Right renal pelvis (tissue), 4 donors: ENCODE measurements at places on chromosomes 5 and 9.

DNA sequence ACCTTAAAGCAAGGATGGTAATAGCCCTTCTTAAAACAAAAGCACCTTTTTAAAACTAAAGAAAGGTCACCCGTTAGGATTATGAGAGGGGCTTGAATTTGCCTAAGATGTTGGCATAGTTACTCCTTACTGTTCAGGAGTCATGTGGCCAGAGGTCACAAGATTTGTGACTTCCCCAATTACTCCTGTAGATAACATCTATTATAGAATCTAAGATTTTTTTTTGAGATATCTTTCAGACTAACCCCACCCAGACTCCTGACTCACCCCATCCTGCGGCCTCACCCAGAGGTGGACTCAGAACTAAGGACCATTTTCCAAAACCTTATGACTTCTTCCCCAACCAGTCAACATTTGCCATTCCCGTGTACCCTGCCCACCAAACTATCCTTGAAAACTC is 2.4 kb downstream of the CD180 start:
- DNase-seq, result no peak

DNA sequence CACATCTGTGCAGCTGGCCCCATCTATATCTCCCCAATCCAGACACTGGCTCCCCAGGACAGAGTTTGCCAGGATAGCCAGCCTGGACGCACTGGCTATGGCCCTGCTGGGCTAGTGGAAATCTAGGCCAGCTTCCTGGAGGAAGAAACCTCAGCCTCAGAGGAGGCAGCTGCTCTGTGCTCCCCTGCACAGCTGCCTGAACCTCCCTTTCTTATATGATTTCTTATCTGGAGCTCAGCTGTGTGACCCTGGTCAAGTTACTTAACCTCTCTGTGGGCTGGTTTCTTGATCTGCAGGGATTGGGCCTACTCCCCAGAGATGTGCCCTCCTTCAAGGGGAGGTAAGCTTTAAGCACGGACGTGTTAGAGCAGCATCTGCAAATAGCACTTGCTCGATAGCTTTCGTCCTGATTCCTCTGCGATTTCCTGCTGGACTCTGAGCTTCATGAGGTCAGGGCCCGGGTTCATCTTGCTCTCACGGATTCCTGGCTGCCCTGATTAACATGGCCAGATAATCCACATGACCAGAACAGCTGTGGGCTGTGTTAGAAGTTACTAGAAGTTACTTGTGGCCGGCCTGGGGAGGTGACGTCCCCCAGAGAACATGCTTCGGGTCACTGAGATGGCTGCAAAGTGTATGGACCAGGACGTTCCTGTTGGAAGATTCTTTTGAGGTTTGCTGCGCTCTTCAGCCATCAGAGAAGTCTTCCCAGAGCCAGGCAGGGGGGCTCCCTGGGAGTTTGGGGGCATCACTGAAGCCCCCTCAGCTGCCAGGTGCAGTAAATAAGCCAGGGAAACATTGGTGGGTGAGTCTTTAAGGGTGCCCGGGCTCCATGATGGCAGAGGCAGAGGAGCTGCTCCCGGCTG is 14.5 kb downstream of the C9orf50 start:
- DNase-seq, result no peak

GRCh38 chr9:99411479-99412115 is 189.5 kb downstream of the SEC61B start:
- no peak for DNase-seq

- no peak for DNase-seq
Observed at GRCh38 chr9:133429214-133429613, 7.0 kb downstream of the ADAMTS13 start.

- no peak for DNase-seq
Observed at GRCh38 chr5:168831383-168831782, 252.2 kb upstream of the PANK3 start.

DNA sequence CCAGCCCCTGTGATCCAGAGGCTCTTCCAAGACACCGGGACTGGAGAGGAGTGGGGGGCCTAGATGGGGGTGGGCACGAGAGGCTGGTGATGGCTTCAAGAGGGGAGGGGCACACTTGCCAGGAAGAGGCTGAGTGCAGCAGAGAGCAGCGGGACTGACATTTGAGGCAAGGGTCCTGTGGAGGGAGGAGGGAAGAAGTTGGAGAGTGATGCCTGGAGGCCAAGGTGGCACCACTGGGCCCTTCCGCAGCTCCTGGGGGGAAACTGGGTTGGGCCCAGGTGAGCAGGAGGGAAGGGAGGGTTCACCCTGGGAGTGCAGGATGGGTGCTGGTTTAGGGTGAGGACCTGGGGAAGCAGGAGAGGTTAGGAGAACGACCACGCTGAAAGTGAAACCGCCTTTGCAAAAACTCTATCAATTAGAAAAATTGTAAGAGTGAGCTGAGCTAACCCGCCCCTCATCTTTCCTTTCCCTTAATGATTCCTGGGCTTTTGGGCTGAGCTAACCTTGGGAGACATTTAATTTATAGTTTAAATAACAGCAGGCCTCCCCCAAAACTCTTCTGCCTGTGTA is 26.2 kb downstream of the ABO start:
- no peak for DNase-seq
